HT-29 (cell line): ENCODE measurements at places on chromosomes 1 and 21. TPM values are rescaled to one million over a fixed set of nuclear protein-coding genes. Genes with fewer than 3 reads are reported as not detected.

GRCh38 chr1:175720023-175720422 is 23.4 kb downstream of the TNR start:
- no peak for DNase-seq

DNA sequence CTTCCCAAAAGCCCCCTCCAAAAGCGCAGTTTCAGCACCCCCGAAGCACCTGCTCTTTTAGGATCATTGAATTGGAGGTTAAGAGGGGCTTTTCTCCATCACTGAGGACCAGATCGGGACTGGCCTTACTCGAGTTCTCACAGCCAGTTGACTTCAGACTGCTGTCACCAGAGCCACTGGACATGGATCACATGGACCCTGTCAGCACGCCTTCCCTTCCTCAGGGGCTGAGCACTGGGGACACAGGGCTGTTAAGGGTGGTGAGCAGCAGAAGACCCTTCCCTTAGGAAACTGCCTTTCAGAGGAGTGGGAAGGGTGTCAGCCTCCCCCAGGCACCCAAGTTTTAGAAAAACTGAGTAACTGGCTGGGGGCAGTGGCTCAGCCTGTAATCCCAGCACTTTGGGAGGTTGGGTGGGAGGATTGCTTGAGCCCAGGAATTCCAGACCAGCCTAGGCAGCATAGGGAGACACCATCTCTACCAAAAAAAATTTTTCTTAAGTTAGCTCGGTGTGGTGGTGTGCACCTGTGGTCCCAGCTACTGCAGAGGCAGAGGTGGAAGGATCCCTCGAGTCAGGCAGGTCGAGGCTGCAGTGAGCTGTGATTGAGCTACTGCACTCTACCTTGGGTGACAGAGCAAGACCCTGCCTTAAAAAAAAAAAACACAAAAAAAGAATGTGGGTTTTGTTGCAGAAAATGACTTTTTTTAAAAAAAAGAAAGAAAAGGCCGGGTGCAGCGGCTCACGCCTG is 584 bp upstream of the FGR start:
- DNase-seq: no peak

DNA sequence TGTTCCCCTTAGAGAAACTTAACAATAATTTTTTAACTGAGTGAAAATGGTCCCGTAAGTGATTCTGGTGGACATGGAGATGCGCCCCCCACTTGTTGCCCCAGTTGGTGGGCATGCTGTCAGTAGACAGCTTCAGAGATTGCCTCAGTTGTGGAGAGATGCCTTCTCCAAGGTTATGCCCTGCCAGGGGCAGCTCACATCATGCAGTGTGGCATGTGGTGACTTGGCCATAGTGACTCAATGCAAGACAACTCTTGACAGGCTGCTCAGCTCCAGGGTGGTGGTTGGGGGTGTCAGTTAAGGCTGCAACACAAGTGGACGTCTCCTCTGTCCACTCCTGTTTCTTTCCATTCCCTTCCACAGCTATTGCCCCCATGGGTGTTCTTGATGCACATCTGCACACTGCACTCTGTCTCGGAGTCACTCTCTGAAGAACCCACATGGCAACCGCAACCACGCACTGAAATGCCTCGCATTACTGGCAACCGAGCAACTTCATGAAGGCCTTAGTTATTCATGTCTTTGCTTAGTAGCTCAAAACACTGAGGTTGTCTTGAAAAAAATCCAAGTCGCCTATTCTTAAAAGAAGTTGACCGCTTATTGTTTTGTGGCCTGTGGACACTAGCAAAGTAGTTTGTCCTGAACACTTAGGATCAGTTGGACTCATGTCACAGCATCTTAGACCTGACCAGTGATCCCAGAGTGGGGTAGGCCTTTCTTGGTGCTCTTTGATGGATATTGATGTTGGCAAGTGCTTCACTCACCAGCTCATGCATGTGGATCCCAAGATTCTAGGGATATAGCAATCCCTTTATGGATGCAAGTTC is 54.8 kb upstream of the USP1 start:
- no peak for DNase-seq

The KPRP gene
- total RNA-seq: not detected in 2 replicates
